Diencephalon (tissue), 1 donor: ENCODE measurements at places on chromosomes 2 and 18. TPM values are rescaled to one million over a fixed set of nuclear protein-coding genes. Genes with fewer than 3 reads are reported as not detected.

ALPG gene
- not detected for total RNA-seq

BOD1L2 gene
- not detected for total RNA-seq

RAB6D gene
- total RNA-seq, result 3.0 TPM

CCDC102B gene
- 21.2 TPM for total RNA-seq

C2orf66 gene
- total RNA-seq, result 0.69 TPM

GCA gene
- total RNA-seq, result 28.1 TPM

LIPG gene
- total RNA-seq, result 6.9 TPM
